H1 (cell line): ENCODE measurements at places on chromosomes 13 and 19. TPM values are rescaled to one million over a fixed set of nuclear protein-coding genes. Genes with fewer than 3 reads are reported as not detected.

The CYP2F1 gene
- 0.34 TPM in 1 of 2 replicates, not detected in the other for total RNA-seq

The ARMC6 gene
- total RNA-seq: 68.3 and 73.7 TPM in 2 replicates

The PNMA8C gene
- 1.7 and 1.8 TPM in 2 replicates for total RNA-seq

DNA sequence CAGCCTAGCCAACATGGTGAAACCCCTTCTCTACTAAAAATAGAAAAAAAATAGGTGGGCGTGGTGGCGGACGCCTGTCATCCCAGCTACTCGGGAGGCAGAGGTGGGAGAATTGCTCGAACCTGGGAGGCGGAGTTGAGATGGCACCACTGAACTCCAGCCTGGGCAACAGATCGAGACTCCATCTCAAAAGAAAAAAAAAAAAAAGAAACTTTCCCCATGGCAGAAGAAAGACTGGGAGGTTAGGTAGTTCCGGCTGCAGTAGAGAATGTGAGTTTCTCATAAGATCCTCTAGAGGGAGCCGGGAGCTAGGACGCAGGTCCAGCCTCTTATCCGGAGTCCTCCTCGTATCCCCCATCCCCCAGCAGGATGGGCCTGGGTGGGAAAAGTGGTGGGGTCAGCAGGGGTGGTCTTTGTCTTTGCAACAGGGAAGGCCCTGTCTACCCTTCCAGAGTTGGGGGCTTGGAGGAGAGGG, 13.2 kb upstream of the CREB3L3 start:
- peak; percentile 38 for DNase-seq

- DNase-seq: no peak
Measured at GRCh38 chr19:17807731-17808316, 12.9 kb downstream of the B3GNT3 start.

GRCh38 chr19:27740396-27740795, 1472.6 kb downstream of the UQCRFS1 start:
- no peak for DNase-seq
